H1 (cell line): ENCODE measurements at places on chromosomes 12 and 14. TPM values are rescaled to one million over a fixed set of nuclear protein-coding genes. Genes with fewer than 3 reads are reported as not detected.
A peak's percentile ranks its signal among the peaks of the same experiment; 100 is the strongest.

- DNase-seq: no peak
These were observed 202.8 kb upstream of the SOX5 start for GRCh38 chr12:24152270-24152669.

- no peak for DNase-seq
These were observed 2.0 kb upstream of the PPP1CC start for GRCh38 chr12:110744601-110745264.

DNA sequence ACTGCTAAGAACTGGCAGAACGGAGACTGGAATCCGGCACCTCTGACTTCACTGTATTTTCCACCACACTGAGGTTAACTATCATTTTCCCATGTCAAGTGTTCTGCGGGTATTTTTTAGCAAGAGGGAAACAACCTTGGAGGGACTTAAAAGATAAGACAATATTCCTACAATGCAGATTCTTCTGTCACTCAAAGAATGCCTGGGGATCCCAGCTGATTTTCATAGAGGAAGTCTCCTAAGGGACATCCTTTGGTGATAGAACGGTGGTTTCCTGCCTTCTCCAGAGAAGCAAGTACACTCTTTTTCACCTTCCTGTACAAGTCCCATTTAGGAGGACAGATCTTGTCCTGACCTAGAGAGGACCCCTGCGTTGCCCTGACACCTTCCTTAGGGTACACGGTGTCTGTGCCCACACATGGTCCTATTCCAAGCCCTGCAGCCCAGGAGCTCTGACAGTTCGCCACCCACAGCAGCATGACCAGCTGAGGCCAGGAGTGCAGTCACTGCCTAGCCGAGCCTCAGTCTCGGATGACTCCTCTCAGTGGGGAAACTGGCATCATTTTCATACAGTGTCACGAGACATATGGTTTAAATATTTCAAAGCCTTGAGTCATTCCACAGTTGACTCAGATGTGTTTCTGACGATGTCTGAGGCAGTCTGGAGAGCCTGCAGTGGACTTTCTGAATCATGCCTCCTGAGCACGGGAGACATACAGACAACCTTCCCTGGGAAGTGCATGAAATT, 181.3 kb upstream of the FKBP4 start:
- DNase-seq: no peak

DNA sequence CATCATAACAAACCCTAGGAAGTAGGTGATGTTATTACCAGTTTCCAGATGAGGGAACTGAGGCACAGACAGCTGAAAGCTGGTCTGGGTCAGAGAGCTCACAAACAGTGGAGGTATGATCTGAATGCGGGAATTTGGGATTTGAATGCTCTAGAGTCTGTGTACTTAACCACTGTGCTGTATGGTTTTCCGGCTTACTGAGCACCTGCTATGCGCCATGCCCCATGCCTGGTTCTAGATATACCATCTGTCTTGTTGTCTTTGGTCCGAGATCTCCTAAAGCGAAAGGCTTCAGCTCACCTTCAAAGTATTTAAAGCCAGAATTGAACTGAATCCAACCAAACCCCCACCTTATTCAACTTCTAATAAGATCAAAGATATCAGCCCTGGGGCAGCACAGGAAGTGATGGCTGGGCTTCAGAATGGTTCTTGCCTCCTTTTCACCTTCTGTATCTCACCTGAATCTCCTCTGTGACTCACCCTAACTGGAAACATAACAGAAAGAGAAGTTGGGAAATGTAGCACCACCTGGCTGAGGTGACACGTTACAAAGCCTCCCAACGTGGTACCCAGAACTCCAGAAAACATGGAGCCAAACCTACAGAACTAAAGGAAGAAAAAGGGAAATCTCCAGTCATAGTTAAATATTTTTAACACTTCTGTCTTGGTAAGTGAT, 54.3 kb downstream of the PRMT8 start:
- peak; percentile 11 for DNase-seq

- DNase-seq: no peak
These were observed 6.6 kb upstream of the PLEKHG7 start for GRCh38 chr12:92696216-92696615.

DNA sequence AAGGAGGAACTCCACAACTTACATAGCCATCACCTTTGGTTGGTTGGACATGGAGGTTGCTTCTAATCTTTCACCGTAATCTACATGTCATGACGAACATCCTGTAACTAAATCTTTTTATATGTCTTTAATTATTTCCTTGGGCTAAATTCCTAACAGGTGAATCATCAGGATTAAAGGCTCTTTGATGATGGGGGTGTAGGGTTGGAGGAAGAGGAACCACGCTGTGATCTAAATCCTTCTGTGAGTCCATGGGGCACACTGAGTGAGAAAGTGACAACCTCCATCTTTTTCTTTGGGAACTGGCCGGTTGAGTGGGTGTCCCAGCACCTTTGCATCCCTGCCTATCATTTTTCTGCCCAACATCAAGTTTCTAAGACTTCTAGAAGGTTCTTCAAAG, 31.1 kb upstream of the MAP1LC3B2 start:
- DNase-seq: no peak

GRCh38 chr12:82600379-82600778, 86.3 kb upstream of the TMTC2 start:
- DNase-seq: no peak

GRCh38 chr12:57524814-57525614, 2.4 kb downstream of the MBD6 start:
- no peak for DNase-seq

- DNase-seq: no peak
These were observed 2.4 kb upstream of the WIF1 start for GRCh38 chr12:65123435-65124063.

GRCh38 chr12:3821441-3821840, 51.8 kb downstream of the PARP11 start:
- DNase-seq: no peak

DNA sequence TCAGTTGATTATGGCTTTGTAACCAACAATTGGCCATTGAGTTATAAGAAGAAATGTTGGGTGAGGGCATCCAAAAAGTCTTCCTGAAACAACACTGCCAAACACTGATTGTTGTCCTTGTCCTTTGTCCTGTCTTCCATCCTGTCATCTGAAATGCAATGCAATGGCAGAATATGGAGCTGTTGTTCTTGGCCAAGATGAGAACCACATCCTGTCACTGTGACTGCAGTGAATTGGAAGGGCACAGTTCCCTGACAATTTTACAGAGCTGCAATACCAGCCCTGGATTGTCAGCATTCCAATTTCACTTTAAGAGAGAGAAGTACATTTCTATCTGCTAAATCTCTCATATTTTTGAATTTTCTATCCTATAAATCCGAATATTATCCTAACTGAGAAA, 613.3 kb downstream of the FLRT2 start:
- no peak for DNase-seq

- no peak for DNase-seq
These were observed 996 bp downstream of the SLC41A2 start for GRCh38 chr12:104956870-104957718.

GRCh38 chr12:67748743-67749040, 100.1 kb downstream of the DYRK2 start:
- DNase-seq: no peak

DNA sequence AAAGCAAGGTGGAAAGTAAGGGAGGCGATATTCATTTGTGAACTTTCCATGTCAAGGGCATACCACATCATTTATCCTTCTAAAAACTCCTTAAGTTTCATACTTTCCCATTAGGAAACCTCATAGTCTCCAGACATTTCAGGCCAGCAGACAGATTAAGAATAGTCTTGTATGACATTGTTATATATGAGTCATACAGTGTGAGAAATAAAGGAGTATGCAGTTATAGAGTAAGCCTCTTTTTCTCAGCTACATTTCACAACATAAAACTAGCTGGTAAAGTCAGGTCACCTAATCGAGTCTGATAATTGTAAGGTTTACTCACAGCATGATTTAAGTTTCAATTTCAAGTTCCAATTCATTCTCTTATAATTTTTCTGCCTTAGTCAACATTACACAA, 164.3 kb downstream of the GRIP1 start:
- no peak for DNase-seq

- DNase-seq: no peak
These were observed 572 bp upstream of the RASSF8 start for GRCh38 chr12:25957793-25958427.

- DNase-seq: no peak
These were observed 200.6 kb upstream of the STXBP6 start for GRCh38 chr14:25250516-25250915.

DNA sequence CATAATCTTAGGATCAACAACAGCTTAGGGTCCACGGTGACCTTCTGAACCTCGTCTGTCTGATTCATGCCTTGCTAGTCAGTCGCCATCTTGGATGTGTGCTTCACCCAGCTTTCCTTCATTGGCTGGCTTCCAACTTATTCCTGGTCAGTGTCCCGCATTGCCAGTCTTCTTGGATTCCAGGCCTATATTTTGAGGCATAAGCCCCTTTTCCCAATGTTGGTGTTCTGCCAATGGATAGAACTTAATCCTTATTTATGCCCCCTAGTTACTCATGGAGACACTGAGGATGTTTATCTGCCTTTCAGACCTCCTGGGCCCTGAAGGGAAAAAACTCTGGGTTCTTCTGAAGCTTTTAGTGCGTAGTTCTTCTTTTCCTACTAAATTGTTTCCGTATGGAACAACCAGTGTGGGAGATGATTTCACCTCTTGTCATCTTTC, 5.8 kb downstream of the JDP2 start:
- DNase-seq: no peak

DNA sequence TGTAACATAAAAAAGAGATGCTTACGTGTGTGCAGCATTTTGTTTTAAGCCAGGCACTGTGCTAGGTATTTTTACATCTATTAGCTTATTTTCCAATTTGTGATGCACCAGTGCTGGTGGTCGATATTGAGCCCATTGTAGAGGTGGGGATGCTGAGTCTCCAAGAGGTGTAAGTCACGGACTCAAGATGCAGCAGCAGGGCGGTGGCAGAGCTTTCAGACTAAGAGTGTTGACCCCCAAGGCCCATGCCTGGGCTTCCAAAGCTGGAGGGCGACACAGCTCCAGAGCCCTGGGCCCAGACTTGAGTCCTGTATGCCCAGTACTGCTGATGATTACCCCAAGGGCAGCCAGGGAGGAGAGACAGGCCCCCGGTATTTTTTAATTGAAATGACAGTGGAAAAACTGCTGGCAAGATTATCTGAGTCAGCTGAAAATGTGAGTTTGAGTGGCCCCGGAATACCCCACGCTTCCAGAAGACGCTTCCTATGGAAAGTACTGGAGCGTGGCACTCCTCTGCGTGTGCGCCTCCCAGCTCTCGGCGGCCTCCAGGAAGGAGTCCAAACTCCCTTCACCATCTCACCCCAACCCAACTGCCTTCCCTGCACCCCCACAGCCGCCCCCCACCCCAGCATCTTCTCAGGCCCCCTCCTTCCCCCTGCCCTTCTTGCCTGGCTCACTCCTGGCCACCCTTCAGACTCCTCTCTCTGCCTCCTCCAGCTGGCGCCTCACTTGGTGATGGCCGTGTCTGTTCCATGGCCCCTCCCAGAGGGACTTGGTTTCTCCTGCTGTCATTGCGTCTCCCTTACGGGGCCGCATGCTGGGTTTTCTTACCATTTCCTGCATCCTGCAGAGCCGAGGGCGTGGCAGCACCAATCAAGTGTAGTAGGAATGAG, 40.7 kb downstream of the ELK3 start:
- DNase-seq: no peak

DNA sequence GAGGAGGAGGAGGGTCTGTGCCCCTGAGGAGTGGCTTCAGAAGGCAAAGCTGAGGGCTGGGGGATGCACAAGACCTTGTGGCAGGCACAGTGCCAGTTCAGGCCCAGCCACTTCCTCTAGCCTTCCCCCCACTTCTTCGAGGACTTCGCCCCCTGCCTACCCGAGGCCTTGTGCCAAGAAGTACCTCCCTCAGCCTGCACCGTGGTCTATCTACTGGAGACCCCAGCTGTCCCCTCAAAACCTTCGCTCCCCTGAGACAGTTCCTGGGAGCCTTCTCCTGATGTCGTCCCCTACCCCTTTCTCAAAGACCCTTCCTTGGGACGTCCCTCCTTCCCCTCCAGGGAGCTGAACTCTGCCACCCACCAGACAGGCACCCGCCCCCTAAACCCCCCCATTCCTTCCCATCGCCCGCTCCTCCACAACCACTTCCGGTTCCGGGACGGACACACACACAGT, 604 bp downstream of the ZNF384 start:
- no peak for DNase-seq

DNA sequence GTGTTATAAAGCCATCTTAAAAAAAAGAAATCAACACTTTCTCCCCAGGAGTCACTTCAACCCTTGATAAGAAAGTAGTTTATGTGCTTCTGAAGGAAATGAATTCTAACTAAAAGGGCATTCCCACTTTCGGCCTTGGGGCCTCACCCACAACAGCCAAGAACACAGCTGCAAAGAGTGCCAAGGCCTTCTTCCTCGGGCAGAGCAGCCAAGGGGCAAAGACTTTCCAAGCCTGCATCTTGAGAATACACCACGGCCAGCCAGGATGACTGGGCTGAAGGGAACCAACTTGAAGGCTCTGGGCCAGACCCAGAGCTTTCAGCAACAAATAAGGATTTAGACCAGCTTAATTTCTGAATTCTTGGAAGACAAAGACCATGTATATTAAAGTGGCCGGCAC, 60.4 kb upstream of the FOXN3 start:
- no peak for DNase-seq

DNA sequence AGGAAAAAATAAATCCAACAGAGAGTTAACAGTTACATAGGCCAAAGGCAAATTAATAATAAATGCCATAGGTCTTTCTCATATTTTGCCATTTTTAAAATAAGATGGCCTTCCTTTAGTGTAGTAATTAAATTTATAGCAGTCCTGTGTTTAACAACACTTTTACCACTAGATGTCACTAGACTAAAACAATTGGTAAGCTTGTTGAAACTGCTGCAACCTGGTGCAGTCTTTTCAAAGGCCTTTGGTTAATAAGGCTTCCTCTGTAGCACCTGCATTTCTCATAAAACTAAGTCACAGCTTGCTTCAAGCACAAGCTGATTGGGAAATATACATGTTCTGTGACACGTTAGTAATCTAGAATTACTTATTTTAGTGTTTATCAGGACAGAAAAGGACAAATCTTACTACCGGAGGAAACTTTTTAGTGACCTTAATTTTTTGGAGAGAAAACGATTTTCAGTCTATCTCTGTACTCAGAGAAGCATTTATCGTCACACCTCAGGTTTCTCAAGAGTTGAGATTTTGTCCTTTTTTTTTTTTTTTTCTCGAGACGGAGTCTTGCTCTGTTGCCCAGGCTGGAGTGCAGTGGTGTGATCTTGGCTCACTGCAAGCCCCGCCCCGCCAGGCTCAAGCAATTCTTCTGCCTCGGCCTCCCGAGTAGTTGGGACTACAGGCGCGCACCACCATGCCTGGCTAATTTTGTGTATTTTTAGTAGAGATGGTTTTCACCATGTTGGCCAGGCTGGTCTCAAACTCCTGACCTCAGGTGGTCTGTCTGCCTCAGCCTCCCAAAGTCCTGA, 20.0 kb downstream of the BORCS5 start:
- DNase-seq: no peak

LRTM2 gene
- 0.05 and 0.06 TPM in 2 replicates for polyA plus RNA-seq

TAS2R13 gene
- 0.09 TPM in 1 of 2 replicates, not detected in the other for polyA plus RNA-seq

INHBE gene
- polyA plus RNA-seq: 18.8 and 31.9 TPM in 2 replicates

SLCO1B1 gene
- polyA plus RNA-seq: not detected in 2 replicates
